ENCODE measurements at places on chromosomes 2 and 18.

DNA sequence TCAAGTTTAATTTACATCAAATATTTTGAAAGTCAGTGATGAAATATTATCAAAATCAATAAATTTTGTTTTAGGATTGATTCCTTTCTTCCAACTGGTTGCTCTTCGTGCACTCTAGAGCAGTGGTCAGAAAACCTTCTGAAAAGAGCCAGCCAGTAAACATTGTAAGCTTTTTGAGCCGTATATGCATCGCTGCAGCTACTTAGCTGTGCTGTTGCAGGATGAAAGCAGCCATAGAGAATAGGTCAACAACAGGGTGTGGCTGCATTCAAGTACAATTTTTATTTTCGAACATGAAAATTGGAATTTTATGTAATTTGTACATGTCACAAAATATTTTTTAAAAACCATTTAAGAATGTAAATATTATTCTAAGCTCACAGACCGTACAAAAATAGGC, 94.9 kb downstream of the MGAT5 start:
- no peak for DNase-seq

- peak; percentile 99 for DNase-seq
Observed at GRCh38 chr2:7031547-7032245, 114.5 kb downstream of the RNF144A start.

DNA sequence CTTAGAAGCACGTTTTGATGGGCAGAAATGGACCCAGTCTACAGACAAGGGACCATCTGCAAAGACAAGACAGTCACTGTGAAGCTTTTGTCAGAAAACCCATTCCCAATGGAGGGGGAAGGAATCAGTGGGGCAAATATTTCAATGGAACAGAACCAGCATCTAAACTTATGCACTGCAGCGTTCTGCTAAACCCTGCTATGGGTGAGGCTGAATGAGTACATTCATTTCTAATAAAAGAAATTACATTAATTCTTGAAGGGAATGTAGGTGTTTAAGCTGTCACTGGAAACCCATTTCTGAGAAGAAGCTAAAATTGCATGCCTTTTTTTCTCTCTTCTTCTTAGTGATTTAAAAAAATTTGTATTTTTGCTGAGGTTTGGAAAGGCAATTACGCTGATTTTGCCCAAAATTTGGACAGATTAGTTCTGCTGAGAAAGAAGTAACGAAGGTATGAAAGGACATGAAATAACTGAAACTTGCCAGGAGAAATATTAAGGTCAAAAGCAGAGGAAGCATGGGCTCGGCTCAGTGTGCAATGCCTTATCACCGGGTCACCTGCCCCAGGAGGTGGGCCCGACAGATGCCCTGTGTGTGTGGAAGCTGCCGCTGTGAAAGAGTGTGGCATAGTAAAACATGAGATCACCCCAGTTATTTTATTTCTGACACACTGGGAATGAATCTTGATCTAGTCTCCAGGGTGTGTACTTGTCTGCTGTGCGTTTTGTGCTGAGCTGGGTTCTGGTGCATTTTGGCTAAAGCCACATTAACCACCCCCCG, 24.2 kb downstream of the SH3RF3 start:
- DNase-seq, result no peak

GRCh38 chr2:232435375-232435648, 20.6 kb upstream of the ALPI start:
- no peak for DNase-seq

DNA sequence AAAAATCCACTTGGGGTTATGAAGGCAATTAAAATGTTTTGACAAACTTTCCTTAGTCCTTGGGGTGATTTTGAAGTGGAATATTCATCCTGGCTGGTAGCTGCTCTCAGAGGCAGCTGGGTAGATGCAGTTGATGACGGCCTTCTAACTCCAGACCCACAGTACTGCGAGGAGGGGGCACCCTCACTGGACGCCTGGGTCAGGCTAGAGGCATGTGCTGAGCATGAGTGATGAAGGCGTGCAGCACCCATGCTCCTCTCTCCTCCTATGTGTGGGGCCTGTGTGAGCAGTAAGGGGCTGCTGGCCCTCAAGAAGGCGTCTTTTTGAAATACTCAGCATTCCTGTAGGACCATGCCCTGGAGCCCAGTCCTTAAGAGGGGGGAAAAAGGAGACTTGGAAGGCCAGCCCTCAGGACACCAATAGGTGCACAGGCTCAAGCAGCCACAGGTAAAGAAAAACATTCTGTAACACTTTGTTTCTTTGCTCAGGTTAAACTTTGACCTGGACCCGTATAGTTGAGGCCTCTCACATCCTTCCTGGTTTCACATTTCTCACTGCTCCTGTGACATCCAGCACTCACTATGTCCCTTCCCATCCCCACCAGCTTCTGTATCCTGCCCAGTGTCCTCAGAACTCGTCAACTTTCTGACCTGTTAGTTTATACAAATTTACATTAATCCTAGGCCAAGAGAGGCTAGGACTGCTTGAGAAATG, 64.4 kb downstream of the CD8B2 start:
- no peak for DNase-seq

DNA sequence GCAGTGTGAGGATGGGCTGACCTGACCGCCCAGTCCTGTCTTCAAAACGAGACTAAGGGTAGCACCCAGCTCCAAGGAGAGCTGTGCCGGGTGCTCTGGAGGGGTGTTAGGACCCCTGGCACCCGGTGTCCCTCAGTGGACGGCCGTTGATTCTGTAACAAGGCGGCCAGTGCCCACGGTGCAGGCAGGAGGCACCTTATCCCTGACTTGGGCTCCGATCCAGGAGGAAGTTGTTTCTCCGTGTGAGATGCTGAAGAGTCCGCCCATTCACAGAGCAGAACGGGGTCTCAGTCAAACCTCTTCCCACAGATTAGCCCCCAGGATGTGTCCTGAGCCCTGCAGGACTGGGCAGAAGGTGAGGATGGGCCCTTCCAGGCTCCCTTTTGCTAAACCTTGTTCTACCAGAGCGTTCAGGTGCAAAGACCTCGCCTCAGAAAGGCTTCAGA, 123.0 kb downstream of the NFATC1 start:
- DNase-seq, result no peak

GRCh38 chr18:495017-495416, 5.5 kb downstream of the COLEC12 start:
- no peak for DNase-seq

DNA sequence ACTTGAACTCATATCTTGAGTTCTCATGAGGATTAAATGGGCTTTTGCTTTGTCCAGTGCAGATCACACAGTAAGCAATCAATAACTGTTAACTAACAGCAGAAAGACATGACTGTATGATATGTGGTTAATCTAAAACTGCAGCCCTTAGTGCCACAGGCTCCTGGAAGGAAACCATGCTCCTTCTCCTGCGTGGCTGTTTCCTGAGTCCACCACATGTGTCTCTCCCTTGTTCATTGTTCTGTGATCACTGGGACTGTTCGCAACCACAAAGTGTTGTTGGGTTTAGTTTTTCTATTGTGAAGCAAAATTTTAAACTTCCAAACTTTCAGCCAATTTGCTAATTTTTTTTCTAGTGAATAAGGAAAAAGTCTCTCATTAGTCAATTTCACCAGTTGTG, 130.9 kb upstream of the PTPRM start:
- no peak for DNase-seq

DNA sequence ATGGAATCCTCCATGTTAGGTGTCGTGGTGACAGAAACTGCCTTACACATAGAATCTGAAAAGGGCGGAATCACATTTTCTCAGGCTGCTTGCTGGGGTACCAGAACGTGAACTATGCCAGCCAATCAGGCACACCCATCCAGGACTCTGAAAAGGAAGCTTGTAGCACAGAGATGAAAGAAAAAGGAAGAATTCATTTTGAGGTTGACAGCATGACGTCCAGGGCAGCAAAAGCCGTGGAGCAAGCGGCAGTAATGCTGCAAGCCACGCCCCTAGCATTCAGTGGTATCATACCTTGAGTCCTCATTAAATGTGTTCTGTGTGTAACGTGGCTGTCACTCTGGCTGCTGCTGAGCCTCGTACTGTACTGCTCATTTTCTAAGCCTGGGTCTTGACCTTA, 304.0 kb downstream of the DYSF start:
- DNase-seq, result no peak

DNA sequence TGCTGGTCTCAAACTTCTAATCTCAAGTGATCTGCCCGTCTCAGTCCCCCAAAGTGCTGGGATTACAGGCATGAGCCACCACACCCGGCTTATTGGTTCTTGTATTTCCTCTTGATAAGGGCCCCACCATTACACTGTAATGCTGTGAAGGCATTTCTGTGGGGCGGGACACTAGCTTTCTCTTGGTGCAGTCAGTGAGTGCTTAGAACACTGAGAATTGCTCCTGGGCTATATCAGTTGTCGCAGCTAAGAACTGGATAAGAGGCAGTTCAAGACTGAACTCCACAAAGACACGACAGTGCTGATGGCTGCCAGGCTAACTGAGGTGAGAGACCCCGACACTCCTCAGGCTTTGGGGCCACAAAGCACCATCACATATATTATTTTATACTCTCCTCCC, 2.1 kb downstream of the KHK start:
- no peak for DNase-seq

GRCh38 chr18:59056706-59057492, 82.8 kb upstream of the SEC11C start:
- DNase-seq, result peak; percentile 91

GRCh38 chr2:15886231-15886630, 54.1 kb upstream of the MYCN start:
- DNase-seq, result no peak

- DNase-seq, result peak; percentile 93
Observed at GRCh38 chr18:52339891-52340371, at the start of gene DCC. DCC (plus strand) TSS chr18:52340197; CDS start chr18:52340788, 591 bp downstream.

GRCh38 chr2:238596571-238597551, 170.1 kb downstream of the ASB1 start:
- DNase-seq, result peak; percentile 34

DNA sequence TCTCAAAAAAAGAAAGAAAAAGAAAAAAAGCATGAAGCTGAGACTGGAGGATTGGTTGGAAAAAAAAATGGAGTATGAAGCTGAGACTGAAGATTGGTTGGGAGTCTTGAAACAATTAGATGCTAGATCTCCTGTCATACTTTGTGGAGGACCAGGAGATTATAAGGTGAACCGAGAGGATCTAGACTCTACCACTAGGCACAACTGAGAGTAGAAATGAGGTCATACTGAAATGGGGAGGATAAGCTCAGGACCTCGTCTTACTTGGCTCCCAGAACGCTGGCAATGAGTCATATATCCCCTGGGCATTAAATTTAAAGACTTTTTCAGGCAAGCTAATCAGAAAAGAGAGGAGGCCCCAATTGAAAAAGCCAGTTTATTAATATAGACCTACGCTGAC, 3.3 kb upstream of the ORC2 start:
- no peak for DNase-seq

DNA sequence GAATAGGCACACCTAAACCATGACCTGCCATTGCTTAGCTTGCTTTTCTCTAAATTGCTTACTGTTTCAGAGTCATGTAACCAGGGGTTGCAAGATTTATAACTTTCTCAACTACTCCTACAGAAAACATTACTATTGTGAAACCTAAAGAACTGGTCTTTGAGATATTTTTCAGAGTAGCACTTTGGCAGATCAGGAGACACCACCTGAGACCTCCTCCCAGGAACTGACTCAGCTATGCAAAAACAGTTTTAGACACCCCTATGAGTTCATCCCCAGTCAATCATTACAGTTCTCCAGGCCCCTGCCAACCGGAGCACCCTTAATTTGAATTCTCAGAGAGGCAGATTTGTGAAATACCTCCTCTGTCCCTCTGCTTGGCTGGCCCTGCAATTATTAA, 80.3 kb downstream of the MBOAT2 start:
- no peak for DNase-seq

DNA sequence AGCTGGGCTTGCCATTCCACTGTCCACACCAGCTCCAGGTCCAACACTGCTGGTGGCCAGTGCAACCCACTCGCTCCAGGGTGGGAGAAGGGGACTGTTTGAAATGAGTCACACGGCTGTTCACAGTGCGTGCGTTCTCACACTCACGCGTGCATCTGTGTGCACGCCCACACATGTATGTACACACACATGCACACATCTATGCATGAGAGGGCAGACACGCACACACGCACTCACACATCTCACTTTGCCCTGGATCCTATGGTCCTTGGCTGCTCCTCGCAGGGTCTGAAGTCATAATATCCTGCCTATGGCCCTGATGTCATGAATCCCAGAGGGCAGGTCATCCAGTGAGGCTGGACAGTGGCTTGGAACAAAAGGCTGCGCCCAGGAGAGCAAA, 182.8 kb downstream of the EIPR1 start:
- DNase-seq, result no peak

DNA sequence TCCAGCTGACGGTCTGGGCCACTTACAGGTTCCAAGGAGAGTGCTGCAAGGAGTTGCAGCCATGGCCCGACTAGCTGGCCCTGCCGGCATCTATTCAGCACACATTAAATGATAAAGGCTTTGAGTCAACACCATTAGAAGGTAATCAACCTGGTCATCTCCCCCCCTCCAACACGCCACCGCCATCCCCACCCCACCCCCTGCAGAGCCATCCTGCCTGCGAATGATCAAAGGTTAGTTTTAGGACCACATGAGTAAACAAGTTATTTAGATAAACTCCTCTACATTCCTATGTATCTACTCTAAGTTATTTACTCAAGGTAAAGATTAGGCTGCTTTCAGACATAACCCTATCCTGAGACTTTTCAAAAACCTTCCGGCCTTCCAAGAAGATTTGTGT, 349.3 kb upstream of the SLC39A10 start:
- no peak for DNase-seq

GRCh38 chr18:46946656-46947282, 29.4 kb downstream of the KATNAL2 start:
- DNase-seq, result peak; percentile 98

GRCh38 chr2:213172641-213173040, 21.2 kb upstream of the IKZF2 start:
- DNase-seq, result no peak

DNA sequence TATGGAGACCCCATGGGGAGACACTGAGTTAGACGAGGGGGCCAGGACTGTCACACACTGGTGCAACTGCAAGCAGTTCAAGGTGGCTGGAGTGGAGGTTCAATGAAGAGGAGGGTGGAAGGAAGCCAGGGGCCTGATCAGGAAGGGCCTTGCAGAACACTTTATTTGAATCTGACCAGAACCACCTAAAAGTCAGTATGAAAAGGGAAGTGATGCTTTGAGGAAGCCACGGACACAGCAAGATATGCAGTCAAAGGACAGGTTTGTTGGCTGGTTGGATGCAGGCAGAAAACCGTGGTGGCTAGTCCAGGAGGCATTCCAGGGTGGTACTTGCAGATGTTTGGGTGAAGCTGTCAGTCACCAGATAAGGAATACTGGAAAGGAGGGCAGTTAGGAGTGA, 3.5 kb upstream of the FAM124B start:
- no peak for DNase-seq

DNA sequence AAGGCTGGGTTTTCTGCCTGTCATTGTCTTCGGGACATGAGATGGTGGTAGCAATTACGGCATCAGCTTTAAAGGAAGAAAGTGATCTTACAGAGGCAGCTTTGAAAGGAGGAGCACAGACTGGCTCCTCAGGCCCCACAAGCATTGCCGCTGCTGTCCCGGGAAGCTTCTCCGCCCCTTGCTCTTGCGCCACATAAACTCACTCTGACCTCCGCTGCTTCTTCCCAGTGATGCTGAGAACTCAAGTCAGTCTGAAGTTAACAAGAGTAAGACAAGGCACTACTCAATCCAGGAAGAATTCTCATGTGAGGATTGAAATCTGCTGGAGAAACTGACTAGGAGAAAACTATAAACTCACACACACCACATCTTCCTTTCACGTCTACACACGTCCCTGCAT, 112.4 kb upstream of the RIOK3 start:
- no peak for DNase-seq

- no peak for DNase-seq
Observed at GRCh38 chr2:12504443-12504842, 212.3 kb upstream of the TRIB2 start.

- no peak for DNase-seq
Observed at GRCh38 chr2:161077367-161078210, 82.6 kb upstream of the TANK start.

All from DMS53 (cell line).